Activated B cell treated with CpG ODN at 0.5 μM for 24 hours (primary cell): ENCODE measurements at places on chromosomes 7 and 10. TPM values are rescaled to one million over a fixed set of nuclear protein-coding genes. Genes with fewer than 3 reads are reported as not detected.

Gene NYAP1
- total RNA-seq, result not detected in 2 replicates

Gene TSPAN13
- total RNA-seq, result 15.1 and 17.8 TPM in 2 replicates

DNA sequence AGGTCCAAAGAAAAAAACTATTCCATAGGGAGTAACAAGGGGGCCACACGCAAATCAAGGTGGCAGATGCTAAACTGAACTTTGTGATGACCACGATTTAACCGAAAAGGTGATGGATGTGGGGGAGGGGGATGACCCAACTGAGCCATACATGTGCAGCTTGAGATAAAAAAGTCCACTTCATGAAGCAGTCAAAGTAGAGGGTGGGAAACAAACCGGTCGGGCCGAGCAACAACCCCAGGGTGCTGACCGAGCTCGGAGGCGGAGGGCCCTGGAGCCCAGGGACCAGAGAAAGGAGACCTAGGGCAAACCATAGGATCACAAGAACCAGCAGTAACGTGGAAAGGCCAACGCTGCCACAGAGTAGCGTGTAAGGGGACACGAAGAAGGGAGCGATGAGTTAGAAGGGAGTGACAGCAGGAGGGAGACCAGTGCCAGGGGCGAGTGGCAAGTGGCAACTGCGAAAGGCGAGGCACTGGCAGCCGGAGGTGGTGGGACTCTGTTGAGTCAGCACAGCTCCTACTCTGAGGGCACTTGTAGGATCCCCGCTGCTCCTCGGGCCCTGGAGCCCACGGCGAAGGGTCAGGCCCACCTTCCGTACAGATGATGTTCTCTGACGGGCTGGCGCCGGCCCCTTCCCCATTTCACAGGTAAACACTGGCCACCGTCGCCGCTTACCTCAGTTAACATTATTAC is 540 bp downstream of the SNX13 start:
- H3K4me1 ChIP-seq, result peaks cover 49% of the 10 kb centered on the region
- H3K4me3 ChIP-seq, result peak overlapping the region; percentile 98
- peak overlapping the region; percentile 98 for H3K27ac ChIP-seq
- DNase-seq, result peak; percentile 61
- H3K27me3 ChIP-seq, result no peaks in the 10 kb centered on the region

DNA sequence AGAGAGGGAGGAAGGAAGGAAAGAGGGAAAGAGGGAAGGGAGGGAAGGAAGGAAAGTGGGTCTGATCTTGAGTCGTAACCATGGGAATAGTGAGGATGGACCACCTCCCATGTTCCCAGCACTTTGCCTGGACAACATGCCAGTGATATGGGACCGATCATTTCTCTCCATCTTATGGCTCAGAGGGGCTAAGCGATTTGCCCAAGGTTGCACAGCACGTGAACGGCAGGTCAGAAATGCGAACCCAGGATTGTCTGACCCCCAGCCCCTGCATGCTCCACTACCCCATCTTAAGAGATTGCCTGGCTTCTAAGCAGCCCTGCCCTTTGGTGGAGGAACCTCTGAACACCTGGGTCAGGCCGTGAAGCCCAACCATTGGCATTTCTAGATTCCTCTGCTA is 109.0 kb upstream of the CARD11 start:
- no peak for DNase-seq
- H3K4me3 ChIP-seq, result no peak overlapping the region
- H3K27me3 ChIP-seq, result peaks cover 3% of the 10 kb centered on the region
- H3K36me3 ChIP-seq, result no peaks in the 10 kb centered on the region

GRCh38 chr7:32428546-32428945 is 61.6 kb downstream of the LSM5 start:
- H3K27me3 ChIP-seq, result peaks cover 57% of the 10 kb centered on the region
- no peak overlapping the region for H3K4me3 ChIP-seq
- DNase-seq, result no peak
- no peaks in the 10 kb centered on the region for H3K4me1 ChIP-seq
